ENCODE measurements at places on chromosomes 1 and 21.

GRCh38 chr1:56437959-56438358, 141.4 kb downstream of the PLPP3 start:
- DNase-seq, result no peak

- DNase-seq, result no peak
These were observed 54.1 kb downstream of the ARHGAP29 start for GRCh38 chr1:94183197-94183815.

DNA sequence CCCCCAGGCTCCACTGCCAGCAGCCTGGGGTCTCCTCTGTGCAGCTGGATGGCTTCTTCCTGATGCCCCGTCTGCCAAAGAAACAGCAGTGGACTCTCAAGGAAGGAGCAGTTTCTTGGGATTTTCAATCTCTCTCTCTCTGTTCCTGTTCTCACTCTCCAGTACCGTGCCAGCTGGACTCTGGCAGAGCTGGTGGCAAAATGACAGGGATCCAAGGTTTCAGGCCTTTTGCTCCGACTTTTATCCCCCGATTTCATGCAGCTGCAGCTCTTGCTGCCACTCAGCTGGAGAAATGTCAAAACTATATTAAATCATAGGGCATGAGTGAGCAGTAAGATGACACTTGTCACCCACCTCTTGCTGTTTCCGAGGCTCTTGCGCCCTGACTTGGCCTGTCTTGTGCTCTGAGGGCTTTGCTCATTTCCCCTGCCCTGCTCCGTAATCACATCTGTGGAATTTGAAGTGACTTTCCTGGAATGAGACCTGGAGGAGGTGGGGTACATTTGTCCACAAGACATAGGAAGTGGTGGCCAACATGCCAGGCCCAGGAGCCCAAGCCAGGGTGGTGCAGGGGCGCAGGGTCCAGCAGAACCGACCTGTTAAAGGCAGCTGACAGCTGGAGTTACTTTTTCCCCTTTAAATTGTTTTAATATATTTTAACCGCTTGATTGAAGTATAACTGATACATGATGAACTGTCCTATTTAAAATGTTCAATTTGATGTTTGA, 576.2 kb downstream of the PTPRU start:
- DNase-seq, result no peak

- no peak for DNase-seq
These were observed 52.4 kb downstream of the PHC2 start for GRCh38 chr1:33378524-33378923.

- DNase-seq, result no peak
These were observed 270.7 kb upstream of the C1orf174 start for GRCh38 chr1:4170548-4171340.

Measured in NK-92 treated with Interleukin-12 subunit alpha and Interleukin-12 subunit beta, amount 100 ng/mL, for 24 hours (cell line).